ENCODE measurements at places on chromosomes 12 and 14. TPM values are rescaled to one million over a fixed set of nuclear protein-coding genes. Genes with fewer than 3 reads are reported as not detected.

- no peak for DNase-seq
These were observed 28.2 kb upstream of the TMEM106C start for GRCh38 chr12:47935184-47935583.

GRCh38 chr14:58549105-58549757, 88.5 kb upstream of the DACT1 start:
- DNase-seq = no peak

GRCh38 chr14:21041676-21042433, at the start of gene RNASE7:
Gene RNASE7 (plus strand): TSS chr14:21042362. CDS start chr14:21042993, 631 bp downstream.
- peak; percentile 59 for DNase-seq

DNA sequence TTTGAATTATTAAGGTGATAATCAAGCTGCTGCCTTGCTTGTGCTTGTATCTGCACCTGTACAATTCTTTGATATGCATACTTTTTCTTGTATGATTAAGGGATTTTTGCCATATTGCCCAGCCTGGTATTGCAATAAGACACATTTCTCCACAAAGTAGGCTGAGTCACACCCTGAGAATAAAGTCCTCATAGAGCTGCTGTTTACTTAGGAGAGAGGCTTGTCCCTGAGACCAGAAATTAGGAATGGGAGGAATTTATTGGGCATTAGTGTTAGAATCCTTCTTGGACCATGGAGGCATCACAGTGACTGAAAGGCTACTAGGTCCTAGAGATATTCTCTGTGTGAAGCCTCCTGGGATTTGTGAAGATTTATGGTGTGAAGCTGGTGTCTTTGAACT, 506.8 kb upstream of the FBXO33 start:
- no peak for DNase-seq

Gene ARID2
- total RNA-seq = 11.0 TPM

Gene ADAMTS20
- not detected for total RNA-seq

Gene SOAT2
- total RNA-seq = not detected

Gene USP44
- total RNA-seq = 2.5 TPM

Gene CLBA1
- 6.5 TPM for total RNA-seq

Gene PROX2
- not detected for total RNA-seq
